ENCODE measurements at places on chromosomes 1 and 21.

DNA sequence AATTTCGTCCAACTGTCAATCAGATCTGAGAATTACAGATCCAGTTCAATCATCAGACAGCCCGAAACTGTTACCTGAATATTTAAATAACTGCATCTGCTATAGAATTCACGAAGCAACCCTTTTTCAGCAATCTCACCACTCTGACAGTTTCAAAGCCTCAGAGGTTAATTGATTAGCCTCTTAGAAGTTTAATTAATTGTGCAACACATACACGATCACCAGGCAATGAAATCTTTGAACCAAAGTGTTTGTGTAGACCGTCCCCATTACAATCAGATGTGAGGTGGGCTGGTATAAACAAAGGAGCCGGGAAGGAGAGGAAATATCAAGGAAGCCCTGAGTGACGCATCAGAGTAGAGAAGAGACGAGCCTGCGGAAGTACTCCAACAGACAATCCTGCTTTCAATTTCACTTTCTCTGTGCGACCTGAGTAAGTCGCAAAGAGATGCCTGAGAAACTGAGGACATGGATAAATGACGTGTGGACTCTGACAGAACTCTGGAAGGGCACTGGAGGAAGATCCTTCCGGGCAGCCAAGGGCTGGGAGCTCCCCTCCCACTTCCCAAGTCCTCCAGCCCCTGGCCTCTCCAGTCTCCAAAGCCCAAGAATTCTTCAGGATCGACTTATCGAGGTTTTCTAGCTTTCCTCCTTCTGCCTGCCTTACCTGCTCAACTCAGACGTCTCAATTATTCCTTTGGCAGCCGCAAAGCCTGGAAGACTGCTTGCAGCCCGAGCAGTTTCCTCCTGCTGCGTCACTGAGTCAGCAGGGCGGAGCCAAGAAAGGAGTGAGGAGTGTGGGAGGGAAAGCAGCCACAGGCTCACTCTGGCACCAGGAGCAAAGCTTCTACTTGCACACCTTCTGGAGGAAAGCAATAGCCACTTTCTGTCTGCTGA is at the start of gene RNASEL:
Gene RNASEL (minus strand): TSS at position 757 of the 897 bp plus-strand sequence. CDS start 2,450 bp downstream, outside the sequence.
- no peak for DNase-seq

- DNase-seq: no peak
Observed at GRCh38 chr21:45135868-45136267, 61.5 kb downstream of the ADARB1 start.

GRCh38 chr1:184289825-184290550 is 96.8 kb upstream of the C1orf21 start:
- DNase-seq: no peak

DNA sequence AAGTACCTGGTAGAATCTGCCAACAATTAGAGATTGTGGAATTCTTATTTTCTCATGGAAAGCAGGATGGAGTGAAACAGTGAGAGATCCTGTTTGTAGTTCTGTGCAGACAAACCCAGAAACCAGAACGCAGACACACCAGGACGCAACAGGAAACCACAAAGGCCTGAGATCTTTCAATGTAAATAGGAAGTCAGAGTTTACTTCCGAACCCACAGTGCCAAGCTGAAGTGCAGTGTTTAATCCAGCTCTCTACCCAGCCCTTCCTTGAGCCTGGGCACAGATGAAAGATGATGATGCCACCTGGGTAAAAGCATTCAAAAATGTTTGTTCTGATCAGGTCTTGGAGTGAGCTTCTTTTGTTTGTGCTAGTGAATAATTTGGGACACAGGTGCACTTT is 244.2 kb upstream of the HOOK1 start:
- DNase-seq: no peak

DNA sequence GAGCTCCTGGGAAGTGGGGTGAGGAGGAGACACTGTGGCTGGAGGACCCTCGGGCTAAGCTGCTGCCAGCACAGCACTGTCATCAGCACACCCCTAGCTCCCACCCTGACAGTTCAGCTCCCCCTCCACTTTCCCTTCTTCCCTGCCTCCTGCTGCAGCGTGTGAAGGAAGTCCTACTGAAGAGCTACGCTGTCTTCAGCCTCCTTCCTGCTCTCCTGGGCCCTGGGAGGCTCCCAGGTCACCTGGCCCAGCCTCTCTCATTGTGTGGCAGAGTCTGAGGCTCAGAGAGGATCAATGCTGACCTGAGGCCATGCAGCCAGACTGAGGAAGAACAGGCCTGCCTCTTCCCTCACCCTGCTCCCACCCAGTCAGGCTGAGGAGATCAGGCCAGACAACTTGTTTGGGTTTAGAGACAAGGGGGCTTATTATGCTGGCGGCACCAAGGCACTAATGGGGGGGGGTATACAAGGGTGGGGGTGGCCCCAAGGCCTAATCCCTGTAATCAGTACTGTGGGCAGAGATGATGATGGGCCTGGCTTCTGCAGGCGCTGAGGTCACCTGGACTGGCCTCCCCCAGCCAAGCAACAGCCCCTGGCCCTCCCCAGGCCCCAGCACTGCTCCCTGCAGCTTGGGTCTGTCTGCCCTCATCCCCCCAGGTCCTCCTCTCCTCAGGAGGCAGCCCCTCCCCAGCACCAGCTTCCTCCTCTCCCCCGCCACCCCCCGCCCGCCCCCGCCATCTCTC is 9.1 kb downstream of the NES start:
- no peak for DNase-seq

- DNase-seq: no peak
Observed at GRCh38 chr1:248824701-248825100, 1.0 kb downstream of the SH3BP5L start.

- no peak for DNase-seq
Observed at GRCh38 chr1:2927393-2928360, 93.6 kb upstream of the ACTRT2 start.

DNA sequence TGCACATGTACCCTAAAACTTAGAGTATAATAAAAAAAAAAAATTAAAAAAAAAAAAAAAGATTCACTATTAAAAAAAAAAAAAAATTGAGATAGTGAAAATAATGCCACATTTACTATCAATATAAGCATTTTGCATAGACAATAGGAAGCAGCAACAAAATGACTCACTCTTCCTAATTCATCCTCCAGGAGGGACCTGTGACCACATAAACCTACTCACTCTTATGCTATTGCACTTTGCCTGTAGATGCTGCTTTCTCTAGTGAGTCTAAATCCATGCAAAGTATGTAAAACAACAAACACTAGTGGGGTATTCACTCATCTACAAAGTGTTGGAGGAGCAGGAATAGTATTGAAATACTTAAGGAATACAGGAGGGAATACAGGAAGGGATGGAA is 2.9 kb downstream of the OR10J5 start:
- no peak for DNase-seq

DNA sequence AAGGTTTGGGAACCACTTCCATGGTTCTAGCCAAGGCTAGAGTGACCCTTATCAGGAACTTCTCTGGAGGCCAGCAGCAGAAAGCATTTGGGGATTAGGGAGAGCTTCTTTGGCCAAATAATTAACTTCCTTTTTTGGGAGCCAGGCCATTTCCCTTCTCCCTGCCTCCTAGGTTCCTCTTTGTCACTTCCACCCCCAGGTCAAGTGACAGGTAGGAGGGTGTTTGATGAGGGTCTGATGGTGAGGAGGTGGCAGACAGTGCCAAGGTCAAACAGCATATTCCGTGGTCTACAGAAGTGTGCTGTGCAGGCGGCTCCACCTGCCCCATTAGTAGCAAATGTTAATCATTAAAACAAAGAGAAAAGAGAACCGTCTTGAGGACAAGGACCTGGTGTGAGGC is 1.9 kb upstream of the KCNA10 start:
- no peak for DNase-seq

GRCh38 chr1:66752000-66752592 is at the start of gene DYNLT5:
DYNLT5 (plus strand) TSS chr1:66752459; CDS start chr1:66754659, 2,200 bp downstream.
- no peak for DNase-seq

DNA sequence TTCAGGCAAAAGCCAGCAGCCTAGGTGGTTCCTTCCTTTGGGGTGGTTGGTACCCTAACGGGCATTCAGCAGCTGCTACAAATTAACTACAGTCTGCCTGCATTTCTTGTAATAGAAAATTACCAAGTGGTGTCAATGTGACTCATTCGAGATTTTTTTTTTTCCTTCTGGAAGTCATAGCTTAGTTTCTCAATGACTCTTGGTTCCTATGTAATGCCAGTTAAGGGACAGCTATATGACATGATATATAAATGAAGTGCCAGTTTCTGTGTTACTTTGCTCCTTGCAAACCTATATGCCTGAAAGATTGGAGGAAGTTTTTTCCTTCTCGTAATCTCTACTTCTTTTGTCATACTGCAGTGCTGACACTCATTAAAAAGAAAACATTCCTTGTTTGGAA is 2.6 kb downstream of the MGST3 start:
- no peak for DNase-seq

- no peak for DNase-seq
Observed at GRCh38 chr1:36111151-36111550, 13.9 kb downstream of the COL8A2 start.

- DNase-seq: no peak
Observed at GRCh38 chr1:11558276-11558675, 79.3 kb downstream of the DISP3 start.

DNA sequence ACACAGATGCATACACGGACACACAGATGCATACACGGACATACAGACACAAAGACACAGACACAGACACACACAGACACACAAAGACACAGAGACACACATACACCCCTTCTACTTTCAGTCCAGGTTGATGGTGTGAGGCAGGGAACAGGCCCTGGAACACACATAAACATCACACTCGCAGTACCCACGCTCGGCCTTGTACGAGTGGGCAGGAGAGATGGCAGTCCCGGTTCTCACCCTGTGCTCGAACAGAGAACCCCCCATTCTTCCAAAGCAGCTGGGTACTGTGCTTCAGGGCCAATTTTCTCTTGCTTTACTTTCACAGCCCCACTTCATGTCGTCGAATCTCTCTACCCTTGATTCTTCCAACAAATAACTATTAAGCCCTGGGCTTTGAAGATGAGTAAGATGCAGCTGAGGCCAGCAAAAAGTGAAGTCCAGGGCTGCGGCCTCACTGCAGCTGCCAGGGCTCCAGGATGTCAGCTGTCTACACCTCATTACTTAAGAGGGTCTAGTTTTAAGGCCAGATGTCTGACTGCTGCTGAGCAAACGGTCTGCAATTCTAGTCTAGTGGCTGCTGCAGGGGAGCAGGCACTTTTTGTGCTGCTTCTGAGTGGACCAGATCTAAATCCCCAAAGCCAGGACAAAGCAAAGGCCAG is 90.1 kb downstream of the PGBD5 start:
- no peak for DNase-seq

- no peak for DNase-seq
Observed at GRCh38 chr1:95451054-95451453, 217.0 kb downstream of the RWDD3 start.

DNA sequence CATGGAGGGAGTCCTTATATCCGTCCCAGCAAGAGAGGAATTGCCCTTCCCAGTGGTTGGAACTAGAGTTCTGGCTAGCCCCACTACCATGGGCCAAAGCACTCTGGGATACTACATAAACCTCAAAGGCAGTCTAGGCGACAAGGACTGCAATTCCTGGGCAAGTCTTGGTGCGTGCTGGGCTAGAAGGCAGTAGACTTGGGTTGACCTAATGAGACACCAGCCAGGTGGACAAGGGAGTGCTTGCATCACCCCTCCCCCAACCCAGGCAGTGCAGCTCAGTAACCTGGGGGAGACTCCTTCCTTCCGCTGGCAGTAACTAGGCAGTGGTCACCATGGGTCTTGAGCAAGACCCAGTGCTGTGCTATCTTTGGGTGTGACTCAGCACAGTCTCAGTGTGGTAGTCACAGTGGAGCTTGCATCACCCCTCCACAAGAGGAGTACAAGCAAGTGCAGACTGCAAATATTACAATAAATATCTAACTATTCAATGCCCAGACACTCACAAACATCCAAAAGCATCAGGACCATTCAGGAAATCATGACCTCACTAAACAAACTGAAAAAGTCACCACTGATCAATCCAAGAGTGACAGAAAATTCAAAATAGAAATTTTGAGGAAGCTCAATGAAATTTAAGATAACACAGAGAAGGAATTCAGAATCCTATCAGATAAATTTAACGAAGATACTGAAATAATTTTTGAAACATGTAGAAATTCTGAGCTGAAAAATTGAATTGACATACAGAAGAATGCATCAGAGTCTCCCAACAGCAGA is 84.7 kb upstream of the LYPLAL1 start:
- DNase-seq: no peak

GRCh38 chr1:171083222-171083621 is 7.5 kb upstream of the FMO3 start:
- DNase-seq: no peak

DNA sequence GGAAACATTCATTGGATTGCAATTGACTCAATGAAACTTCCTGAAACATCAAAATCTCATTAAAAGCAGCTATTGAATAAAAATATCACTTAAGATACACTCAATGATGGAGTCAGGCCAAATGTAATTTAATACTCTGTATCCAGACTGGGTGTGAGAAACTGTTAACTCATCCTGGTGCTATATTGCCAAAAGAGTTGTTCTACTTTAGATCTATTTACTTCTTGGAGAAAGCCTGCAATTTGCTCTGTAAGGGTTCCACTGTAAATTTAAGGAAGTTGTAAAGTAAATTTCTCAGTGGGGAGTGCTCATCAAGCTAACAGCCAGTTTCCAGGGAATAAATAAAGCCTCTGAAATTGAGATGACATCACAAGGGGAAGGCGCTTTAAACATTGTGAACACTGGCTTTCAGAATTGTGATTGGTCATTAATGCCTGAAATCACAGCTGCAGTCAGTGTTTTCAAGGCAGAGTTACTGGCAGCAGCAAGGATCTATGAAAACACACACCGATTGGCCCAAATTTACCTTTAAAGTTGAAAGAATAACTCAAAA is 91.4 kb downstream of the OLFM3 start:
- no peak for DNase-seq

Data from NCI-H1436 treated with DMSO at 0.1 percent for 48 hours (cell line).